ENCODE measurements at places on chromosomes 3 and 15. TPM values are rescaled to one million over a fixed set of nuclear protein-coding genes. Genes with fewer than 3 reads are reported as not detected.
A peak's percentile ranks its signal among the peaks of the same experiment; 100 is the strongest.

DNA sequence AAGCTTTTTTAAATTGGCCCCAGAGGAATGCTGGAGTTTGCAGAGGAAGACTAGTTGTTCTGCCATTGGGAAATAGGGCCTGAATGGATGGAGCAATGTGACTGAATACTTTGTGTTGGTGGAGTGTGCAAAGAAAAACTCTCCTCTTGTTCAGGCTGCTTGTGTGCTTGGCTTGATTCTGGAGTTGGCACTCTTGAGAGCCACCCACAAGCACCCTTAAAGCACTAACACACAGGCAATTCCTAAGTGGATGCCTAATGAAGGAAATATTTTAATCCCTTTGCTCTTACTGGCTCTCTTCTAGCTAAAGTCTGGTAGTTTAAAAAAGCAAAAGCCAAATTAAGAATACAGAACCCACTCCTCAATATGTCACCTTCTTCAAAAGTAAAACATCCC is 304.4 kb upstream of the C2CD4B start:
- H3K4me3 ChIP-seq, result no peak overlapping the region
- peaks cover 63% of the 10 kb centered on the region for H3K4me1 ChIP-seq
- H3K36me3 ChIP-seq, result peaks cover 4% of the 10 kb centered on the region
- peak overlapping the region; percentile 25 for H3K27ac ChIP-seq

- H3K4me3 ChIP-seq, result no peak overlapping the region
- peaks cover 11% of the 10 kb centered on the region for H3K4me1 ChIP-seq
- no peak overlapping the region for H3K27ac ChIP-seq
Observed at GRCh38 chr3:117587416-117587815, 877.8 kb downstream of the TUSC7 start.

GRCh38 chr15:33587773-33588172 is 277.0 kb downstream of the RYR3 start:
- DNase-seq, result no peak
- H3K36me3 ChIP-seq, result no peaks in the 10 kb centered on the region
- H3K27me3 ChIP-seq, result no peaks in the 10 kb centered on the region
- no peak overlapping the region for H3K4me3 ChIP-seq
- H3K27ac ChIP-seq, result no peak overlapping the region

- H3K4me1 ChIP-seq, result peaks cover 38% of the 10 kb centered on the region
- H3K4me3 ChIP-seq, result no peak overlapping the region
- no peaks in the 10 kb centered on the region for H3K27me3 ChIP-seq
- DNase-seq, result no peak
- H3K27ac ChIP-seq, result peak overlapping the region; percentile 63
Observed at GRCh38 chr3:177150970-177151627, 46.2 kb downstream of the TBL1XR1 start.

- no peak overlapping the region for H3K4me3 ChIP-seq
- no peaks in the 10 kb centered on the region for H3K27me3 ChIP-seq
- DNase-seq, result no peak
- no peak overlapping the region for H3K27ac ChIP-seq
Observed at GRCh38 chr3:156898296-156898880, 72.2 kb downstream of the LEKR1 start.

DNA sequence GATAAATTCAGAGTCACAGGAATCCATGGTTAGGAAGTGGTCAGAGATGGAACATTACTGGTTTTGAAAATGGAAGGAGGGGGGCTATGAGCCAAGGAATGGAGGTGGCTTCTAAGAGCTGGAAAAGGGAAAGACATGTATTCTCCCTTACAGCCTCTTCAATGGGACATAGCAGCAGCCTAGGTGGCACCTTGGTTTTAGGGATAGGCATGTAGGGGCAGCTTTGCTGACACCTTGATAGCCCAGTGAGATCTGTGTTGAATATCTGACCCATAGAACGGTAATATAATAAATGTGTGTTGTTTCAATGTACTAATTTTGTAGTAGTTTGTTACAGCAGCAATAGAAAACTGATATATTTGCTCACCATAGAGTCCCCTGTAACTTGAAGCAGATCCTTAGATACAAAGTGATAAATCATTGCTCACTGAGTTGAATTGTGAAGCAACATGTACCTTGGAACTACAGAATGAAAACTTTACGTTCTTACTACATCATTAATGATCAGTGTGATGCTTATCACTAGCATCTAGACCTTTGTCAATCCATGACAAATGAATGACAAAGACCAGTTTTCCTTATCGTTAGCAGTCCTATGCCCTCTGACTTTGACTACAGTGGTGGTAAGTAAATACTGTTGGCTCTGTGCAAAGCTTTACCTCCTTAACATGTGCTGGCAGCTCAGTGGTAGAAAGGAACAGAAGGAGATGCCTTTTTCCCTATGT is 53.8 kb downstream of the TMEM45A start:
- H3K4me1 ChIP-seq, result no peaks in the 10 kb centered on the region
- DNase-seq, result no peak
- no peak overlapping the region for H3K27ac ChIP-seq
- peaks cover 6% of the 10 kb centered on the region for H3K27me3 ChIP-seq

GRCh38 chr15:85541744-85542143 is 161.3 kb downstream of the AKAP13 start:
- no peaks in the 10 kb centered on the region for H3K27me3 ChIP-seq
- DNase-seq, result no peak
- no peak overlapping the region for H3K27ac ChIP-seq
- peaks cover 34% of the 10 kb centered on the region for H3K4me1 ChIP-seq
- H3K36me3 ChIP-seq, result peaks cover 16% of the 10 kb centered on the region

DNA sequence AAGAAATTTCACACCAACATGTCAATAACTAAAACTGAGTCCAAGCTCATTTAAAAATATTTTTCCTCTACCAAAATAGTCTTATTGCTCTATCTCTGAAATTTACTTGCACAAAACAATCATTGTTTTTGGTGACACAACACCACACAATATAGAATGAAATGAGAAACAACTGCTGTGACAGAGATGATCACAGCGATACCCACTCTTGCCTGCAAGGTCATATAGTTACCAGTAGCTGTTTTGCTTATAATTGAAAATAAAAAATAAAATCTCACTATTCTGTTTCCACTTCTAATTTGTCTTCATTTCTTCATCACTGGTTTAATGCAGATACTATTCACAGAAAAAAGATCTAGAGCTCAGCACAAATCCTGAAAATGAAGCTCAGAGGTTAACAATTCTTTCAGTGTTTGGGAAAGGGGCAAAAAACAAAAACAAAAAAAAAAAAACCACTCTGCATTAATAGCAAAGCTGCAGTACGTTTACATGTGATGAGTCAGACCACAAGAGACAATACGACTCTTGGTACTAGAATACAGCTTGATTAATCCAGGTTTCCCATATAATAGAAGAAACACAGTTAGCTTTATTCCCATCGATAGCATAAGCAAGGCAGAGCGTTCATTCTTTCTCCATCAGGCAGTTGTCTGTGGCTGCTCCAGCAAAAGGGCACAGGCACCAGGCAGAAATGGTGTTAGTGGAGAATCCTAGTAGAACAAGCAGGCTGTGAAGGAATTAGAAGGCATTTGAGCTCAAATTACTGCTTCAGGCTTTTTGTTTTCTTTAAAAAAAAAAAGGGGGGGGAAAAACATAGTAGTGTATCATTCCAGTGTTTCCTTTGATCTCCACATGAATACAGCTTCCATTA is 773 bp downstream of the ANKRD28 start:
- H3K27ac ChIP-seq, result peak overlapping the region; percentile 82
- peak overlapping the region; percentile 85 for H3K4me3 ChIP-seq
- H3K36me3 ChIP-seq, result peaks cover 5% of the 10 kb centered on the region
- H3K4me1 ChIP-seq, result peaks cover 45% of the 10 kb centered on the region
- no peak for DNase-seq

GRCh38 chr3:142523921-142524566 is 54.5 kb downstream of the ATR start:
- no peak overlapping the region for H3K4me3 ChIP-seq
- peaks cover 17% of the 10 kb centered on the region for H3K36me3 ChIP-seq
- no peak overlapping the region for H3K27ac ChIP-seq
- no peak for DNase-seq
- H3K4me1 ChIP-seq, result no peaks in the 10 kb centered on the region
- H3K27me3 ChIP-seq, result no peaks in the 10 kb centered on the region

GRCh38 chr3:64445109-64445943 is 220.1 kb upstream of the PRICKLE2 start:
- H3K4me1 ChIP-seq, result peaks cover 42% of the 10 kb centered on the region
- peaks cover 60% of the 10 kb centered on the region for H3K27me3 ChIP-seq
- H3K36me3 ChIP-seq, result no peaks in the 10 kb centered on the region
- peak overlapping the region; percentile 89 for H3K4me3 ChIP-seq
- H3K27ac ChIP-seq, result no peak overlapping the region
- DNase-seq, result peak; percentile 77

- H3K36me3 ChIP-seq, result no peaks in the 10 kb centered on the region
- peaks cover 8% of the 10 kb centered on the region for H3K27me3 ChIP-seq
- H3K4me1 ChIP-seq, result peaks cover 60% of the 10 kb centered on the region
Observed at GRCh38 chr15:63502843-63503738, 1.3 kb upstream of the USP3 start.

- H3K27ac ChIP-seq, result no peak overlapping the region
- H3K4me1 ChIP-seq, result peaks cover 5% of the 10 kb centered on the region
- H3K36me3 ChIP-seq, result no peaks in the 10 kb centered on the region
- H3K4me3 ChIP-seq, result no peak overlapping the region
- peaks cover 14% of the 10 kb centered on the region for H3K27me3 ChIP-seq
Observed at GRCh38 chr3:74623261-74623836, 8.9 kb upstream of the CNTN3 start.

- H3K27ac ChIP-seq, result no peak overlapping the region
- H3K4me3 ChIP-seq, result no peak overlapping the region
- no peaks in the 10 kb centered on the region for H3K36me3 ChIP-seq
- DNase-seq, result no peak
Observed at GRCh38 chr15:26838742-26839460, 28.0 kb upstream of the GABRA5 start.

GRCh38 chr15:25061808-25062550 is 107.2 kb downstream of the SNRPN start:
- H3K4me1 ChIP-seq, result no peaks in the 10 kb centered on the region
- no peaks in the 10 kb centered on the region for H3K27me3 ChIP-seq
- DNase-seq, result no peak
- H3K36me3 ChIP-seq, result peaks cover 94% of the 10 kb centered on the region
- H3K27ac ChIP-seq, result no peak overlapping the region

- DNase-seq, result no peak
- H3K36me3 ChIP-seq, result peaks cover 30% of the 10 kb centered on the region
- H3K4me3 ChIP-seq, result no peak overlapping the region
- no peak overlapping the region for H3K27ac ChIP-seq
Observed at GRCh38 chr3:38387862-38388261, 41.3 kb downstream of the XYLB start.

DNA sequence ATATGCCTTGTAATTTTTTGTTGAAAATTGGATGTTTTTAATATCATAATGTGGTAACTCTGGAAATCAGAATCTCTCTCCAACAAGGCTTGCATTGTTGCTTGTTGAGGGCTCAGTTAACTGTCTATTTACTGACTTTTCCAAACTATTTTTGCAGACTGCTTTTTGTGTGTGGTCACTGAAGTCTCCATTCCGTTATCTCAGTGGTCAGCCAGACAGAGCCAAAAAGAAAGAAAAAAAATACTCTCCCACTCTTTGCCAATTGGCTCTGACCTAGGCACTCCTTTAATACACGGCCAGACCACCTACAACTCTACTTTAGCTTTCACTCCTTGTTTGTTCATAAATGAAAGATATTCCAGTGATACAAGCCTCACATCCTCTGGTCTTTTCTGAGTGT is 52.5 kb downstream of the IFT80 start:
- DNase-seq, result no peak
- no peak overlapping the region for H3K27ac ChIP-seq
- H3K36me3 ChIP-seq, result peaks cover 9% of the 10 kb centered on the region

DNA sequence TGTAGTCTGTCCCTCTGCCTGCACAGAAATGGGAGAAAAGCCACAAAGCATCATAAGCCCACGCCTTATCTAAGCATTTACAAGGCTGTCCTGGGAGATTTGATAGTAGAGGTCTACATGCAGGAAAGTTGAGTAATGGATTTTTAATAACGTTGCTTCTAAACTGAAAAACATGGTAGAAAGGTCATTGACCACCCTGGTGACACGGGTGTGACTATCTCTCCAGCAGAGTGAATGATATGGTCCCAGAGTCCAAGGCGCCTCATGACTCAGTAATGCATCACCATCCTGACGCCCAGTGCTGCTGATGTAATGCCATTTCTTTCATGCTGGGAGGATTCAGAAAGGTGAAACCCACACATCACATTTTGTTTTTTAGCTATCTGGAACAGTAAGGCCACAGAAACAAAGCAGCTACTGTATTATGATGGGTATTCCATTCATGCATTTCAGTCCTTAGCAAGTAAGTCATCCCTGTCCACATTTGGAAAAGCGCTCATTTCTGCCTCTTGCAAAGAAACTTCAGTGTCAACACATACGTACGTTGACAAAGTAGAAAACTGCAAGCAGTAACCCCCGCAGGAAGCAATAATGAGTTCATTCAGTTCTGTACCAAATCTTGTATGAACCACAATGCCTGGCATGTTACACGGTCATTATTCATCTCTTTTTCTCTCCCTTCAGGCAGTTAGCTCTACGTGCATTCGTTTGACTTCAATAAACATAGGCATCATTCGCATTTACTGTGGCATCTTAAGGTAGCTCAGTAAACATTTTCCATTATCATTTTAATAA is 483.5 kb downstream of the GABRG3 start:
- DNase-seq, result no peak
- H3K27me3 ChIP-seq, result peaks cover 4% of the 10 kb centered on the region
- no peaks in the 10 kb centered on the region for H3K36me3 ChIP-seq
- no peak overlapping the region for H3K27ac ChIP-seq
- no peak overlapping the region for H3K4me3 ChIP-seq

- no peak for DNase-seq
- H3K27me3 ChIP-seq, result peaks cover 14% of the 10 kb centered on the region
- no peak overlapping the region for H3K4me3 ChIP-seq
Observed at GRCh38 chr15:74050556-74051234, 31.7 kb downstream of the GOLGA6A start.

DNA sequence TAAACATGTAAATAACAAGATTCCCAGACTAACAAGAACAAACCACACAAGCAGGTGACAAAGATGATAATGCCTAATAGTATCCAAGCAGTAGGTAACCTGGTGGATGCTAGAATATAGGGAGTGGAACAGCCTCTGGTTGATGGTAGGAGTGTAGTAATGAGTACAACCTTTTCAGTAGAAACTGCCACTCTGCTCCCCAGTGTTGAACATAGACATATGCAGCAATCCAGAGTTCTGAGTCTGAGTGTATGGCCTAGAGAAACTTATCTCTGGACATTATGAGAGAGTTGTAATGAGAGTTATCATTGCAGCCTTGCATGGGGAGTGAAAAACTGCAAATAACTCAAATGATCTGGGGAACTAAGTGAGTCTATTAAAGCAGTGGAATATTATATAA is 76.1 kb upstream of the ACAD9 start:
- H3K4me1 ChIP-seq, result peaks cover 8% of the 10 kb centered on the region
- DNase-seq, result no peak
- H3K36me3 ChIP-seq, result peaks cover 25% of the 10 kb centered on the region

TMEM212 gene
- not detected for total RNA-seq

MORC1 gene
- total RNA-seq, result not detected

FEZF2 gene
- not detected for total RNA-seq

IL17RC gene
- total RNA-seq, result 30.0 TPM

FETUB gene
- total RNA-seq, result not detected

WNT5A gene
- total RNA-seq, result 62.0 TPM

ECE2 gene
- total RNA-seq, result not detected

GOLGA6L7 gene
- not detected for total RNA-seq

ARMC8 gene
- 46.1 TPM for total RNA-seq

ADGRG7 gene
- 2.8 TPM for total RNA-seq

TBC1D23 gene
- 45.2 TPM for total RNA-seq

CDV3 gene
- 162 TPM for total RNA-seq

SLC9C1 gene
- total RNA-seq, result 0.48 TPM

SPTSSB gene
- total RNA-seq, result 28.8 TPM

ISL2 gene
- 1.2 TPM for total RNA-seq

GATA2 gene
- total RNA-seq, result 23.9 TPM

DIPK2A gene
- 30.3 TPM for total RNA-seq

TM6SF1 gene
- total RNA-seq, result 0.24 TPM

B3GALNT1 gene
- 19.6 TPM for total RNA-seq

CFAP161 gene
- not detected for total RNA-seq

GOLGA8T gene
- total RNA-seq, result 0.19 TPM

KBTBD13 gene
- not detected for total RNA-seq

ELP6 gene
- total RNA-seq, result 25.1 TPM

Data from type B pancreatic cell (in vitro differentiated cells).